ENCODE measurements at places on chromosomes 12 and 14. TPM values are rescaled to one million over a fixed set of nuclear protein-coding genes. Genes with fewer than 3 reads are reported as not detected.

- DNase-seq = no peak
- no peak overlapping the region for H3K4me3 ChIP-seq
- no peaks in the 10 kb centered on the region for H3K27me3 ChIP-seq
- H3K36me3 ChIP-seq = peaks cover 16% of the 10 kb centered on the region
Measured at GRCh38 chr14:91125271-91125660, 11.4 kb downstream of the DGLUCY start.

Gene BDKRB1
- total RNA-seq = 0.51 TPM

GRCh38 chr14:105641075-105641937, 114.9 kb downstream of the TMEM121 start:
- H3K27ac ChIP-seq = no peak overlapping the region
- no peaks in the 10 kb centered on the region for H3K4me1 ChIP-seq
- no peak overlapping the region for H3K4me3 ChIP-seq
- H3K36me3 ChIP-seq = no peaks in the 10 kb centered on the region

DNA sequence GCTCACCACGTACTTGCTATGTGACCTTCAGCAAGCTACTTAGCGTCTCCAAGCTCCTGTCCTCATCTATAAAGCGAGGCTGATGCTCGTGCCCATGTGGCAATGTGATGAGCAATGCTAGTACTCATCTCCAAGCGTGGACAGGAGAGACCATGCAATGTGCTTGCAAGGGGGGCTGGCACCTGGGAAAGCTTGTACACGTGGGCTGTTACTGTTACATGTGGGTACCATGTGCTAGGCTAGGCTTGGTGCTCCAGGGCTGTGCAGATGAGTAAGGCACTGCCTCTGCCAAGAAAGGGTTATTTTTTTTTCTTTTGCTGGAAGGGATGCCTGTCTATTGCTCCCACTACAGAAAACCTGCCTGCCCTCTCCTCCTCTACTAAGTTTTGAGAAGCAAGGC, 46.6 kb downstream of the TSPAN11 start:
- H3K27me3 ChIP-seq = peaks cover 84% of the 10 kb centered on the region
- no peaks in the 10 kb centered on the region for H3K36me3 ChIP-seq
- no peaks in the 10 kb centered on the region for H3K4me1 ChIP-seq

Gene ADCK1
- 7.0 TPM for total RNA-seq

Gene PHETA1
- 4.0 TPM for total RNA-seq

Gene RIPK3
- total RNA-seq = not detected

Gene CLECL1
- not detected for total RNA-seq

Gene AQP6
- not detected for total RNA-seq

- H3K4me1 ChIP-seq = no peaks in the 10 kb centered on the region
- no peak overlapping the region for H3K27ac ChIP-seq
- no peak overlapping the region for H3K4me3 ChIP-seq
Measured at GRCh38 chr12:73136386-73136785, 864.2 kb downstream of the TRHDE start.

- H3K36me3 ChIP-seq = peaks cover 6% of the 10 kb centered on the region
- H3K4me3 ChIP-seq = no peak overlapping the region
- no peak for DNase-seq
- peaks cover 13% of the 10 kb centered on the region for H3K4me1 ChIP-seq
- no peak overlapping the region for H3K27ac ChIP-seq
Measured at GRCh38 chr14:95886366-95887056, 9.9 kb downstream of the TUNAR start.

GRCh38 chr14:102586420-102587104, 5.9 kb upstream of the RCOR1 start:
- peaks cover 7% of the 10 kb centered on the region for H3K36me3 ChIP-seq
- no peak overlapping the region for H3K27ac ChIP-seq
- H3K27me3 ChIP-seq = no peaks in the 10 kb centered on the region

GRCh38 chr12:32402170-32402569, 2.8 kb downstream of the FGD4 start:
- no peak overlapping the region for H3K27ac ChIP-seq
- peaks cover 20% of the 10 kb centered on the region for H3K4me1 ChIP-seq
- no peak for DNase-seq
- peak overlapping the region; percentile 79 for H3K4me3 ChIP-seq

Gene SMCO2
- 0.37 TPM for total RNA-seq

Gene SYNDIG1L
- not detected for total RNA-seq

GRCh38 chr12:42679466-42679865, 89.9 kb upstream of the PRICKLE1 start:
- no peak overlapping the region for H3K27ac ChIP-seq
- DNase-seq = no peak
- no peaks in the 10 kb centered on the region for H3K36me3 ChIP-seq
- peaks cover 12% of the 10 kb centered on the region for H3K4me1 ChIP-seq
- H3K27me3 ChIP-seq = no peaks in the 10 kb centered on the region

Gene KRT7
- 3,360 TPM for total RNA-seq

DNA sequence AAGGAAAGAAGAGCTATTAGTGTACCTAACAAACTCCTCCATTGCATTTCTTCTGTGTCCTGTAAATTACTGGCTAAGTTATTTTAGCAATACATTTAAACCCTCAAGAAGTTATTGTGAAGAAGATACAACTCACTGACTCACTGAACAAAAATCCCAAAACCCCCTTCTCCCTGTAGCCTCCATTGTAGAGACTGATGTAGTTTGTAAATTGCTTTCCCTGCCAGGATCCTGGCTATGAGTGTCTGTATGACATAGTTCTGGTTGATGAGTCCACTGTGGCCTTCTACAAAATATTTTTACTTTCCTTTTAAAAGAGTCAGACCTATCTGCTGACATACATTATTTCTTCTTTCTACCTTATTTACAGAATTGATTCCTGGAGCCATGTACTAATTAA, 155.6 kb downstream of the SLC6A15 start:
- peaks cover 6% of the 10 kb centered on the region for H3K4me1 ChIP-seq
- DNase-seq = no peak
- no peak overlapping the region for H3K4me3 ChIP-seq
- H3K27me3 ChIP-seq = no peaks in the 10 kb centered on the region

GRCh38 chr12:6294156-6295093, 16.1 kb upstream of the PLEKHG6 start:
- peaks cover 16% of the 10 kb centered on the region for H3K36me3 ChIP-seq
- DNase-seq = no peak
- no peak overlapping the region for H3K4me3 ChIP-seq
- H3K27me3 ChIP-seq = no peaks in the 10 kb centered on the region
- H3K4me1 ChIP-seq = peaks cover 18% of the 10 kb centered on the region

GRCh38 chr12:91328451-91328850, 145.8 kb upstream of the DCN start:
- H3K27me3 ChIP-seq = peaks cover 38% of the 10 kb centered on the region
- no peak for DNase-seq
- no peak overlapping the region for H3K27ac ChIP-seq
- no peak overlapping the region for H3K4me3 ChIP-seq

DNA sequence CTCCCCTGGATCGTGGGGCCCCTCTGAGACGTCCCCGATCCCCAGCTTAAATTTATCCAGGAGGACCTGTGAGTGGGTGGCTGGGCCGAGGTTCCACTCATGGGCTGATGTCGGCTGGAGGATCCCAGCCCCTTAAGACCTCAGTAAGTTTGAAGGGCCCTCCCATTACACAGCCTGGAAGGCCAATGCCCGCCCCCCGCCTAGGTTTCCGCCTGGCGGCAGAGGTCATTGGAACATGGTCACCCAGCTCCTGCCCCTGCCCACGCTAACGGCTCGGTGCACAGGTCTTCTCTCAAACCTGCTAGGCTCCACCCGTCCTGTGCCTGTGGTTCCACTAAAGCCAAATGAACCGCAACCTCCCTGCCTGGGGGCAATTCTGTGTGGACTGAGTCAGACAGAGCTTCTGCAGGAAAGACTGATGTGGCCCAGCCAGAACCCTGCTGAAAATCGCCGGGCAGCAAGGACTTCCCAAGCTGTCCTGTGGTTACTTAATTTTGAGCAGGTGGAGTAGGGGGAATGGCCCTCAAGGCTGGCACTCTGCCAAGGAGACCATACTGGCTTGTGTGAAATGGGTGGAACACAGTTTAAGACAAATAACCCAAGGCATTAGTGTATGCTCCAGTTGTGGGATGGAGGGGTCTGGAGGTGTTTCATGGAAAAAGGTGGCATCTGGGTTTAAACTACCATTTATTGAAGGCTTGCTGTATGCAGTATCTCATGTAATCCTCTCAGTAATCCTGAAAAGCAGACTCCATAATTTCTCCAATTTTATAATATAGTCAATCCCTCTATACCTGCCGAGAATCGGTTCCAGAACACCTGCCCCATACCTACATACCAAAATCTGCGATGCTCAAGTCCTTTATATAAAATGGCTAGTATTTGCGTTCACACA, 903 bp upstream of the NT5DC3 start:
- H3K27me3 ChIP-seq = no peaks in the 10 kb centered on the region
- peaks cover 25% of the 10 kb centered on the region for H3K4me1 ChIP-seq
- peak; percentile 99 for DNase-seq
- peak overlapping the region; percentile 76 for H3K27ac ChIP-seq
- H3K4me3 ChIP-seq = peak overlapping the region; percentile 89
- no peaks in the 10 kb centered on the region for H3K36me3 ChIP-seq

DNA sequence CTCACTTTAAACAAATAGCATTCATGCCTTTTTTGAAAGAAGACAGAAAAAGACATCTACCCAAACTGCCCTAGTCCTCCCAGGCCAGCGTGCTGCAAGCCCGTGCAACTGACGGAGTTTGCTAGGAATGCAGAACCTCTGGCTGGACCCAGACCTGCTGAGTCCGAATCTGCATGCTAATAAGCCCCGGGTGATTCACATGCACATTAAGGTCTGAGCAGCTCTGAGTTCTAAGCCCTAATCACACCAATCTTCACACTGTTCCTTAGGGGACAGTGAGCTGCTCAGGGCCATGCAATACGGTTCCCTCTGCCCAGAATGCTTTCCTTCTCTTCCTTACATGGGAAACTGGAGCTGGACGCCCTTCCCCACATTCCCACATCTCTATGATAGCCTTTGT, 25.2 kb downstream of the HAL start:
- no peaks in the 10 kb centered on the region for H3K27me3 ChIP-seq
- H3K27ac ChIP-seq = no peak overlapping the region
- no peaks in the 10 kb centered on the region for H3K36me3 ChIP-seq

DNA sequence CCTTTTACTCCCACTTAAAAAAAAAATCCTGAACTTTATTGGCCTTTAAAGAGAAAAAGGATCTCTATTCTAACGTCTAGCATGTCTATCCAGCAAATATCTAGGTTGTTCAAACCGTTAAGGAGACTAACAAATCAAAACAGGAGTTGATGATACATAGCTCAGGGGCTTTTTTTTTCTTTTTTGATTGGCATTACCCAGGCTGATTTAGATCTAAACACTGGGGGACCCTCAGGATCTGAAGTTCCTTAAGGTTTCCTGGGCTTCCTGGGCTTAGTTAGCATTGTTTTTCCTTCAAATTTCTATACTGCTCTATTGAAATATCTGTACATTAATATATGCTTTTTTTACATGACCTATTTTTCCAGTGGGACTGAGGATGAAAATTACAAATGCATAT, 42.3 kb downstream of the EFCAB11 start:
- no peaks in the 10 kb centered on the region for H3K36me3 ChIP-seq
- DNase-seq = no peak
- no peaks in the 10 kb centered on the region for H3K27me3 ChIP-seq
- no peaks in the 10 kb centered on the region for H3K4me1 ChIP-seq
- peak overlapping the region; percentile 32 for H3K27ac ChIP-seq
- H3K4me3 ChIP-seq = no peak overlapping the region

Gene FGF23
- not detected for total RNA-seq

Gene NTF3
- not detected for total RNA-seq

Gene COX14
- 45.2 TPM for total RNA-seq

DNA sequence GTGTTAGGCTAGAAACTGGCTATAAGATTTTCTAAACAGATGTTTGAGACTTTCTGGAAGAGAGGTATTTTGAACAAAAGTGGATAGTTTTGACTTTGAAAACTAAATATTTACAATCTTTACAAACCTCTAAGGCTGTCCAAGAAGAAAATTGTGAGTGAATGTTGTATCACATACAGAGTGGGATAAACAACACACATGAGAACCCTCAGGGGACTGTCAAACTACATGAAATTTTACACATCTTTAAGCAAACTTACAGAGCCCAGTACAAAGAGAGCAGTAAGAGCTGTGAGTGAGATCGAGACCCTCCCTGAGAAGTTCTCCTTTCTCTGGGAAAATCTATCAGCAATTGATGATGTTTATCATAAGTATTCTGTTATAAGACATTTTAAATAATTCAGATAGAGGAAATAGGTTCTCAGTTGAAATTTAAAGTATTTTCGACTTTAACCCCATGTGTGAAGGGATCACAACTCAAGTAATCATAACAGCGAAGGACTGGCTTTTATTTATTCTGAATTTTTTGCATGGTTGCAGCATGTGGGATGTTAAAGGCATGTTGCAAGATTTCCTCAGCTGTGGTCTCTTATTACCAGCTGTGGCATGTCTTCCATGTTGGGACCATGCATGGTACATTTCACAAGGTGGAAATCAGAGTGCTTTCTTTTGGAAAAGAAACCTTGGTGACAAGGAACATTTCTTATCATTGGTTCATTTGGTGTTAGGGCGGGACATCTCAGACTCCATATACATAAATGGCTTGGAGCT, 264.0 kb upstream of the PRICKLE1 start:
- no peaks in the 10 kb centered on the region for H3K4me1 ChIP-seq
- no peak overlapping the region for H3K27ac ChIP-seq
- no peaks in the 10 kb centered on the region for H3K36me3 ChIP-seq
- H3K27me3 ChIP-seq = no peaks in the 10 kb centered on the region

Gene ASCL1
- total RNA-seq = not detected

DNA sequence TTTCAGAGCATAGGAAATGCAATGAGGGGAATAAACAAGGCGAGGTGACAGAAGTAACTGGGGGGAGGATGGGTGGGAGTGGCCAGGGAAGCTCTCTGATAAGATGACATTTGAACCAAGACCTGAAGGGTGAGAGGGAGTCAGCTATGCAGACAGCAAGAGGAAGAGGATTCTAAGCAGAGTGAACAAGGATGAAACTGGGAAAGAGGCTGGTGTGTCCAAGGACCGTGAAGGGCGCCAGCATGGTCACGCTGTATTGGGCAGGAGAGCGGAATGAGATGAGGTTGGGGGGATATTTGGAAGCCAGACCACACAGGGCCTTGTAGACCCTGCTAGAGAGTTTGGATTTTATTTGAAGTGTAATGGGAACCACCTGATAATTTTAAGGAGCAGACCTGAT, 10.5 kb upstream of the PPP1R1A start:
- DNase-seq = no peak
- H3K27ac ChIP-seq = no peak overlapping the region
- H3K4me1 ChIP-seq = peaks cover 7% of the 10 kb centered on the region
- no peak overlapping the region for H3K4me3 ChIP-seq
- H3K36me3 ChIP-seq = no peaks in the 10 kb centered on the region
- H3K27me3 ChIP-seq = peaks cover 27% of the 10 kb centered on the region

GRCh38 chr14:79961197-79961596, 250.1 kb downstream of the DIO2 start:
- H3K36me3 ChIP-seq = no peaks in the 10 kb centered on the region
- H3K27ac ChIP-seq = no peak overlapping the region
- H3K4me1 ChIP-seq = no peaks in the 10 kb centered on the region

Gene RTN1
- 9.8 TPM for total RNA-seq

DNA sequence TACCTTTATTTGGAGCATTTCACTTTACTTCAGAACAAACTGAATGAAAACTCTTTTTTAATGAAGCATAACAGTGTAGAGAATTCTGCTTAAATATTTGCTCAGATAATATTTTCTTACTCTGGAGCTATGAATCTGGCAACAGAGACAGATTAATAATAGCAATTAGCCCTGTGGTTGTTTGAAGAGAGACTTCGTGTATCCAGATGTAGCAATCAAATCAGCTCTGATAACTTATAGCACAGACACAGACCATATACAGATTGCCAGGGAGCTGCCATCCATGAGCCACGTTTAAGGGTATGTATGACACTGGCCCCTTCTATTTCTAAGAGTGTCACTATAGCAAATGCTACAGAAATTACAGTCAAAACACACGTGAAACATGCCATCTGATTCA, 146.6 kb downstream of the EXOC5 start:
- H3K27me3 ChIP-seq = peaks cover 61% of the 10 kb centered on the region
- H3K4me1 ChIP-seq = no peaks in the 10 kb centered on the region
- no peak overlapping the region for H3K27ac ChIP-seq
- no peak overlapping the region for H3K4me3 ChIP-seq

Gene HRK
- 2.6 TPM for total RNA-seq

All from MCF 10A (cell line).